ENCODE measurements at places on chromosomes 5 and 9.

GRCh38 chr5:173789031-173789920, 98.9 kb upstream of the CPEB4 start:
- DNase-seq: peak; percentile 78

- peak; percentile 41 for DNase-seq
Observed at GRCh38 chr5:958701-959571, 49.7 kb upstream of the NKD2 start.

DNA sequence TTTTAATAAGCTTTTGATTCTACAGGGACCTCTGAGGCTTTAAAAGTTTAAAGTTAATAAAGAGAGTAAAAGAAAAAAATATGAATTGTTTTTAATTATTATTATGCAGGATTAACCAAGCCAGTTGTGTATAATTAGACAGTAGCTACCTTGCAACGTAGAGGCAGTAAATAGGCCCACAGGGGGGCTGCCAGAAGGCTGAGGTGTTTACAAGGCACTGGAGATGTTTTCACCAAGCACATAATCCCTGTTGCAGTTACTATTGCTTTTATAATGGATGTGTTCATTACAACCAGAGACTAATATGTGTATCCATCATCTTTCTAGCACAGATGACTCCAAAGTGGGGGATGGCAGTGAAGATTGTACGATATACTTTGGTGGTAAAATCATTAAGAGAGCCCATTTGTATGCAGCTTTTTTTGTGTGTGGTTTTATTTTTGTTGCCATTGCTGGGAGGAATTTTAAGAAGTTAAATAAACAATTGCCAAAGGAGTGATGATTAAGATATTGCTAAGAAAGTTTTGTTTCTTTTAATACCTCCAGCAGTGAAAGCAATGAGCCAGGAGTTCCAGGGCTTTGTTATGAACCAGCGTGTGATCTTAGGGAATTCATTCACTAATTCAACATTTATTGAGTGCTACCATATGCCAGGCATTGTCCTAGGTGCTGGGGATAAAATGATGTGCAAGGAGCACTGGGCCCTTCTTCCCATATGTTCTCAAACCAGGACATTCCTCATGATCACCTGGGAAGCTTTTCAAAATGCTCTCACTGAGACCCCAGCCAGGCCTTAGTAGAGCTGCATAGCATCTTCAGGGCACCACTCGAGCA, 138.7 kb upstream of the EFNA5 start:
- no peak for DNase-seq

DNA sequence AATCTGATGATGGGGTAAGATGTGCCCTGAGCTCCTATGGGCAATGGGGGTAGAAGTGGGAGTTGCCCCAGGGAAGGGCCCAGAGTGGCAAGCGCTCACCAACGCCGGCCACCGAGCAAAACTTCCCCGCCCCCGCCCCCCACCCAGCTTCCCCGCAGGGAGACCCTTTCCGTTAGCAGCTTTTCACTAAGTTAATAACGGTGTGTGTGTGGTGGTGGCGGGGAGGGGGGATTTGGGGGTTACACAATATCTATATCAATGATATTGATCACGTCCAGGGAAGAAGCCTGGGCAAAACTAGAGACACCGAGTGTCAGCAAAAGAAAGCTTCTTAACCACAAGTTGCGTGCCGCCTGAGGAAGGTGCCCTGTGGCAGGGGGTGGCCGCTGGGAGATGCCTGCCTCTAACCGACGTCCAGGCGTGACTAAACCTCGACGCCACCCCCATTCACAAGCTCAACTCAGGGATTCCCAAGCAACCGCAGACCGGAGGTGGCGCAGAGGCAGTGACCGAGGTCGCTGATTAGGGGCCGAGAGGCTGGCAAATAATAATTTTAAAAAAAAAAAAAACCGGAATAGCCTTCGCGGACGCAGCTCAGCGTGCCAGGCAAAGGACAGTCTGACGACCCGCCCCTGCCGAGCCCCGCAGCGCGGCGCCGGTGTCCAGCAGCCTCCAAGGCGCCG, 222.6 kb downstream of the MEF2C start:
- no peak for DNase-seq

GRCh38 chr5:150638488-150639376, 1.7 kb upstream of the SYNPO start:
- no peak for DNase-seq

GRCh38 chr9:84670138-84671041, 861 bp downstream of the NTRK2 start:
- no peak for DNase-seq

GRCh38 chr5:74093561-74093960, 467.6 kb downstream of the ARHGEF28 start:
- no peak for DNase-seq

GRCh38 chr9:93827545-93828330, 127.4 kb downstream of the BARX1 start:
- peak; percentile 4 for DNase-seq

DNA sequence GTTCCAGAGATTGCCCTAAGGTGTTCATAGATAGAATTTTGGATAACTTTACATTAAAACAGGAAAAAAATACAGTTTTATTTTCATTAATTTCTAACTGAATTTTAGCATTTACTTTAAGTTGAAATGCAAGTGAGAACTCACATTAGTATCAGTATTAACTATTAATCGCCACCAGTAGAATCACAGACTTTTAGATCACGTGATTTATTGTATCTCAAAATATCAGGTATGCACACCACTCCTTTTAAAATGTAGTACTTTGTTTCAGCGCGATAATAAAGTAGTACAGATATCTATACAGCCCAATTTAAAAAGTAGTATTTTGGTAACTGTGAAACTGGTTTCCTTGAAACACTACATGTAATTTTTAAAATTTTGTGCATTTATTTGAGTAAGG, 978.7 kb downstream of the DNAH5 start:
- DNase-seq: no peak

Data from stromal cell of bone marrow (primary cell).